ENCODE measurements at places on chromosomes 3 and 15.

DNA sequence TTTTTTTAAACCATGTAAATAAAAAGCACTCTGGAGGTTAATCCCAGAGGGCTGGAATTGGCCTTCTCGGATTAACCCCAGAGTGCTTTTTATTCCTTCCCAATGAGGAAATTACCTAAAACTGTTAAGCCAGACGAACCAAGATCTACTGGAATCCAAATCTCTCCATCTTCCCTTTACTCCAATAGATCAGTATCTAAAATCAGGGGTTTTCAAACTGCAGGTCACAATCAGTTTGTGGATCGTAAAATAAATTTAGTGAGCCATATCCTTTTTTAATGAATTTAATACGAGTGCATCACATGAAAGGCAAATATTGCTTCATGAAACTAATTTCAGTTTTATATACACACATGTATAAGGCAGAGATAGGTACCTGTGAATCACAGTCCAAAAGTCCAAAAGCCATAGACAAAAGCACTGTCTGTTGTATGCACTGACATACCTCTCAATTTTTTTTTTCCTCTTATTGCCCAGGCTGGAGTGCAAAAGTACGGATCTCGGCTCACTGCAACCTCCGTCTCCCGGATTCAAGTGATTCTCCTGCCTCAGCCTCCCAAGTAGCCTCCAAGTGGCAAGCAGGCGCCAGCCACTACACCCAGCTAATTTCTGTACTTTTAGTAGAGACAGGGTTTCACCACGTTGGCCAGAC is 61.3 kb downstream of the TBL1XR1 start:
- DNase-seq: no peak

GRCh38 chr3:51967384-51968169 is at the start of gene PCBP4:
Gene PCBP4 (minus strand): TSS chr3:51967454. CDS start chr3:51961240, 6,214 bp downstream.
- peak; percentile 39 for DNase-seq

GRCh38 chr15:48544778-48545177 is 100.7 kb downstream of the FBN1 start:
- no peak for DNase-seq

DNA sequence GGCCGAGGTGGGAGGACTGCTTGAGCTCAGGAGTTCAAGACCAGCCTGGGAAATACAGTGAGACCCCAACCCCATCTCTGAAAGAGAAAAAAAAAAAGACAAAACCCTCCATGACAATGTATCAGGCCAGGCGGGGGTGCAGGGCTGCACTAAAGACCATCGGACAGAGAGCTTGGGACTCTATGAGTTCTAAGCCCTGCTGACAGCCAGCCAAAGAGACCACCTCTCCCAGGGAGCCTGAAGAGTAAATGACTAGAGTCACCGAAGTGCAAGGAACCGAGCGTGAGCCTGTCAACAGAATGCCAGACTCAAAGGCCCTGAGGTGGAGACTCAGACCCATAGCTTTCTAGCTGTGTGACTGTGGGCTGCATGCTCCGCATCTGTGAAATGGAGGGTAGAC is 12.5 kb downstream of the POC1A start:
- no peak for DNase-seq

DNA sequence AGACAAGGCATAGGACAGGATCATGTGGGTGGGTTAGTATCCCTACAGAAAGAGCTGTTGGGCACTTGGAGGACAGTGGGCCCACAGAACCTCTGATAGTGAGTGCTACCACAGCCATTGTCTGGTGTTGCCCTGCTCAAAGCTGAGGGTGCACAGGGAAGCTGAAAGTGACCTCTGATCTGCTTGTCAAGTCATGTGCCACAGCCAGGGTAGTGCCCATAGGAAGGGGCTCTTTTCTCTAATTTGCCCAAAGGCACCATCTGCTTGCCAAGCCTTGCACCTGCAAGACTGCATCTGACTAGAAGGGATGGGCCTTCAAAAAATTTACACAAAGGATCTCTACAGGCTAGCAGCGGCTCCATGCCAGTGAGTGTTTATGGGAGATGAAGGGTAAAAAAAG is 87.4 kb upstream of the GSK3B start:
- DNase-seq: no peak

- no peak for DNase-seq
Observed at GRCh38 chr15:26295336-26296085, 432.4 kb upstream of the ATP10A start.

DNA sequence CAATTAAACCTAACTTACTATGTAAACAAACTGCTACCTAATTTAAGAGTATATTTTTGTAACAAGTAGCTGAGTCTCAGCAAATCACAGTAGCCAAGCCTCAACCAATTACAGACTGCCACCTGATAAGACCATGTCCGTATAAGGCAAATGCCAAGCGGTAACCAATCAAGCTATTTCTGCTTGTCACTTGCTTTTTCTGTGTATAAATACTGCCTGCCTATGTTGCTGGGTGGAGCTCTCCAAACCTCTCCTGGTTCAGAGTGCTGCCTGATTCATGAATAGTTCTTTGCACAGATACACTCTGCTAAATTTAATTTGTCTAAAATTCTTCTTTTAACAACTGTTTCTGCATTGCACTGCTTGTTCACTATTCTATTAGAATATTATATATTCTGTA is 42.6 kb downstream of the ZNF148 start:
- DNase-seq: no peak

DNA sequence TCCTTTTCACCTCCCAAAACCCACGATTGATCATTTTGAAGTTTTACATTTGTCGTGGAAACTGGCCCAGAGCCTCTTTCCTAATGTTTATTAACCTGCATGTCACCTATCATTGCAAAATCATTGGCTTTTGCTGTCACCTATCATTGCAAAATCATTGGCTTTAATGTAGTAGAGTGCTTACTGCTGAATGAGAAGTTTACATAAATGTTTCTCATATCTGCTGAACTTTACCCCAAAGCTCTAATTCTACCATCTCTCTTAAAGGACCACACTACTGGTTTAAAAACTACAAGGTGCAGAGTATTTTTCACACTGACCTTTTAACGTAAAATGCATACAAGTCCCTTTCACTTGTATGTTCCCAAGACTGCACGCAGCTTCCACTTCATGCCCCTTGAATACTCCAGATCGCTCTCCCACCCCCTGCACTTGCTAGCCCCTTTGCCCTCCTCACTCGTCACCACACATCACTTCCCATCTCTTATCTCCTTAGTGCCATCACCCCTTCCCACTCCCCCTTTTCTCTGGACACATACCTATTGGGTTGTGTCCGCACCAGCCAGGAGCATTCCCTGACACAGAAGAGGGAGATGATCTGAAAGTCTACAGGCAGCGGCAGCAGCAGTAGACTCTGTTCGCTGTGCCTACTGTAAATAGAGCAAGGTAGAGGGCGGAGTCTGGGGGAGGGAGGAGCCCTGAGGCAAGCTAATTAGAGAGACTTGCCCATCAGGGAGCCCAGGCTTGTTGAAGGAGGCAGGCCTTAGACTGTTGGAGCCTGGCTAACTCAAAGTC is 30.2 kb upstream of the ATOSA start:
- DNase-seq: no peak

GRCh38 chr15:56981160-56981559 is 62.7 kb downstream of the TCF12 start:
- DNase-seq: no peak

- no peak for DNase-seq
Observed at GRCh38 chr15:79989682-79990081, 18.7 kb upstream of the BCL2A1 start.

DNA sequence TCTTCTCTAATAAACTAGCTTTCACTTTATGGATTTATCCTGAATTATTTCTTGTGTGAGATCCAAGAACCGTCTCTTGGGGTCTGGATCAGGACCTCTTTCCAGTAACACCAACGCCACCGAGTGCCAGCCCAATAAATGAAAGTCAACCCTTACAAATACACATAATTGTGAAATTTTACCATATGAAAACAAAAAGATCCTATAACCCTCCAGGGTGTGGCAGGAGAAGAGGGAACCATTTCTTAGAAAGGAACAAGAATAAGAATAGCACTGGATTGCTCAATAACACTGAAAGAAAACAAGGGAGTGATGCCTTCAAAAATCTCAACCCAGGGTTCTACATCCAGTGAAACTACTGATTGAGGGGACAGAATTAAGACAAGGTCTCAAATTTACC is 51.6 kb upstream of the ACKR4 start:
- DNase-seq: no peak

DNA sequence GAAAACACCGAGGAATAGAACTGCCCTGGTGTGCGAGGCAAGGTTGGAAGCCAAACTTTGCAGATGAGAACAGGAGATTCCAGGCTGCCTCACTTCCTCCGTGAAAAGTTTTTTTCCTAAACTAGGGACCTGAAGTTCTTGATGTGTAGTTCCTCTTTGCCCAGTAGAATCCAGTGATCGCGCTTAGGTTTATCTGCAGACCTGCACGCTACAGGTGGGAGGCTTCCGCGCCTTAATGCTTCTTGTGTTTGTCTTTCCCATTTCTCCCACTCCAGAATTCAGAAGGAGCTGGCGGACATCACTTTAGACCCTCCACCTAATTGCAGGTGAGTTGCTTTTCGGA is 5.4 kb downstream of the UBE2E1 start:
- DNase-seq: no peak

DNA sequence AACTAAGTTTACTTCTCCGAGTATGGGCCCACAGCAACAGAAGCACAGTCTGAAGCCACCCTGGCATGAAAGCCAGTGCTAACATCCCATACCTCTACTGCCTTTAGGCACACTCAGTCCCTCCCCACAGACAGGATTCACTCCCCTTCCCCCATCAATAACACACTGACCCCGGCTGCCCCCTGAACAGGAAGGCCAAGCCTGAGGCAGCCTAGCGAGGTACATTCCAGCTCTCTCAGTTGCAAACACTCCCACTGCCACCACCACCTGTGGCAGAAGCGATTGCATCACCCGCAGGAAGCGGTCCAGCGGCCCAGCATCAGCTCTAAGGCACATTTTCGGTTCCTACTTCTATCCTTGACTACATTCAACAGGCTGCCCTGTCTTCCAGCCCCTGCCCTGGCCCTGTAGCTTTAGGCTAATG is 7.0 kb upstream of the BMF start:
- DNase-seq: peak; percentile 44

DNA sequence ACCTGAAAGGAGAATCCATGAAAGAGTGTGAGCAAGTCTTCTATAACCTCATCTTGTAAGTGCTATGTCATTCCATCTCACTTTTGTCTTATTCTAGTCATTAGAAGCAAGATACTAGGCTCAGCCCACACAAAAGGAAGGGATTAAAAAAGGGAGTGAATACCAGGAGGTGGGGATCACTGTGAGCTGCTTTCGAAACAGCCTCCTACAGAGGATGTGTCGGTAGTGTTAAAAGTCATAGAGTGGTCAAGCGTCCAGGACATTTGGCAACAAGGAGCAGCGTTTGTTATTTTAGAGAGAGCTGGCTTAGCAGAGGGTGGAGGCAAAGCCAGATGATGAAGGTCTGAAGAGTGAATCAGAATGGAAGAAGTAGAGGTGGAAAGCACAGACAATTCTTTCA is 11.7 kb upstream of the ZNF148 start:
- DNase-seq: no peak

- no peak for DNase-seq
Observed at GRCh38 chr3:104805508-104805907, 561.2 kb upstream of the ALCAM start.

- DNase-seq: no peak
Observed at GRCh38 chr3:66553441-66554113, 52.8 kb upstream of the LRIG1 start.

DNA sequence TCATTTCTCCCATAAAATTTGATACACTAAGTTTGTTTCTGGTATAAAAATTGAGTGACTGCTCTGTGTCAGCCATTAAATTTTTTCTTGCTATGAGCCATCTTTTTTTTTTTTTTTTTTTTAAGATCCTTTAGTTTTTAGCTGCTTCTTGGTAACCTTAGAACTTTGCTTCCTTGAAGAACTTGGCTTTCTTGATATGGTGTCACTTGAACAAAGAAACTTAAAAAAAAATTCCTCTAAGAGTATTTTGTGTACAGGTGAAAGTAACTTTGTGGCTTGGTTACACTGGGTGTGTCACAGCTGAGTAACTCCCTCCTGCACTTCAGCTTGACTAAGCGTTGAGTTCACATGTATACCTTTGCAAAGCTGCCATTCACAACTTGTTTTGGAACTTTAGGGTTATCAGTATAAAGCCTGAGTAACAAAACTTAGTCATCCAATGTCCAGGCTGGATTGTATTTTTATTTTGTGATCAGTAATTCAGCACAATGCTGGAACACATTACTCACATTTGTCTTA is 6.5 kb downstream of the CHD2 start:
- DNase-seq: peak; percentile 79

- peak; percentile 57 for DNase-seq
Observed at GRCh38 chr15:70098461-70099166, 897 bp upstream of the TLE3 start.

- no peak for DNase-seq
Observed at GRCh38 chr3:59547874-59548273, 498.0 kb upstream of the CFAP20DC start.

- no peak for DNase-seq
Observed at GRCh38 chr15:67018441-67018840, 47.0 kb upstream of the SMAD3 start.

DNA sequence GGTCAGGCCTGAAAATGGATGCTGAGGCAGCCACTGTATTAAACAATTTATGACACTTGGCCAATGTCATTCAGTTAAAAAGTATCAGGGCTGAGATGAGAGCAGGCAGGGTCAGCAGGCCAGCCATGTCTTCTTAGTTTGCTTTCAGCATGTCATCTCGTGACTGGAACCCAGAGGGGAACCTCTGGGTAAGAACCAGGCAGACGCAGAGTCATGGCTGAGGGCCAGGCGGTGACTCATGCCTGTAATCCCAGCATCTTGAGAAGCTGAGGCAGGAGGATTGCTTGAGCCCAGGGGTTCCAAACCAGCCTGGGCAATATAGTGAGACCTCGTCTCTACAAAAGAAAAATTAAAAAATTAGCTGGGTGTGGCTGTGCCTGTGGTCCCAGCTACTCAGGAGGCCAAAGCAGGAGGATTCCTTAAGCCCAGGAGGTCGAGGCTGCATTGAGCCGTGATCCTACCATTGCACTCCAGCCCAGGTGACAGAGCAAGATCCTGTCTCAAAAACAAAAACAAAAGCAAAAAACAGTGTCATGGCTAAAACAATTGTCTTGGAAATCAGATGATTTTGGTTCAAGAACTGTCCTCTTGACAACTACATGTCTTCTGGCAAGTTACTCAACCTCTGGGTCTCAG is 11.7 kb downstream of the BCL2L10 start:
- peak; percentile 99 for DNase-seq

DNA sequence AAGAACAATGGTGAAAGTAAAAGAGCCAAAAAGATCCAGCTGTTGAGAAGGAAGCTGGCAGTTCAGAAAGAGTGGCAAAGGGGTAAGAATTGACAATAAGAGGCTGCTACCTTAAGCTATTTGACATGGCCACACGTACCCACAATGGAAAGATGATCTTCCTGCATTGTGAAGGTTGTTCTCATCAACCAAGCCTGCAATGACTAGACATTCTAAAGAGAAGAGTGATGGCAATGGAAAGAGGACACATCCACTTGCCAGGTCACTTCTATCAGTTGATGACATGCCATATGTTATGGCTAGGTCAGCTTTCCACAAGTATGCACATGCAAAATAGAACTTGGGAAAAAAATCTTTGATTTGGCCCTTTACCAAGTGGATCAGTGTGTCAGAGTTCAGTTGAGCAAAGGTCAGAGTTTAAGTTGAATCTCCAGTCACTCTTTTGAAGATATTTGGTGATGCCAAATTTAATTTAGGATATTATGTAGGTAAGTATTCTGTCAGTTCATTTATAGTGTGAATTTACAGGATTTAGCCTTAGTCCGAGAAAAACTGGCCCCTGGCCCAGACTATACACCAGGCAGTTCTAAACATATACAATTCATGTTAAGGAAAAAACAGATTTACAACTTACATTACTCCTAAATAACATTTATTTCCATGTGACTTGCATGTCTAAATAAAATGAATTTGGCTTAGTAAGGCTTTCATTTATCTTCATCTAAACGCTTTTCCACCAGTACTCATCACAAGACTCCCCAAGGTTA is 104.9 kb upstream of the FLNB start:
- no peak for DNase-seq

Measured in Daoy (cell line).